Activated gamma-delta T cell treated with Interleukin-2 at 50 U/mL for 16 hours (primary cell): ENCODE measurements at places on chromosomes 6 and 20.

GRCh38 chr6:116221067-116221466 lies 32.8 kb downstream of the TSPYL4 start:
- DNase-seq = no peak

DNA sequence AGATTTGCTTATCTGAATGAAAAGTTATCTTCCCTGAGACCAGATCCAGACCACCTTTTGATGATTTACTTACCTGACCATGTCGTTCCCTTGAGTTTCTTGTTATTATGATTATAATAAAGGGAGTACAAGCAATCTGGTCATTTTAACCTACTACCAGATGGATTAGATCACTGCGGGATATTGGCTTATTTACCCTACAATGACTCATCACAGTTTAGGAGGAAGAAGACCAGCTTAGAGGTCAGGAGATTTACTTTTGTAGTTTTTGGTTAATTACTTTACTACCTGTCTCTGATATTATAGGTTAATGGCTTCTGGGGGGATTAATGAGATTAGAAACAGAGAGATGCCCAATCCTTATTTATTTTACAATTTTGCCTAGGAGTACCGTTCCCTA lies 10.7 kb downstream of the PKIB start:
- no peak for DNase-seq

DNA sequence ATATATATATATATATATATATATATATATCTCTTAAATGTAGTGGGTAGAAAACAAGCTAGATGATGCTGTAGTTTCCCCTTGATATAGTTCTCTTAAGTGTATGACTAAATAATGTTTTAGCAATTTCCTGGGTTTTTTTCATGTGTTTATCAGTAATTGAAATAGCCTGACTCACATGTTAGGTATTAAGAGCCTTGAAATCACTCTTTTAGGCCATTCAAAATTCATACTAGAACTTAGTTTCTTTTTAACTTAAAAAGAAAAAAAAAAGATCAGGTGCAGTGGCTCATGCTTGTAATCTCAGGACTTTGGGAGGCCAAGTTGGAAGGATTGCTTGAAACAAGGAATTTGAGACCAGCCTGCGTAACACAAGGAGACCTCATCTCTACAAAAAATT lies 44.1 kb downstream of the NKX2-4 start:
- no peak for DNase-seq

DNA sequence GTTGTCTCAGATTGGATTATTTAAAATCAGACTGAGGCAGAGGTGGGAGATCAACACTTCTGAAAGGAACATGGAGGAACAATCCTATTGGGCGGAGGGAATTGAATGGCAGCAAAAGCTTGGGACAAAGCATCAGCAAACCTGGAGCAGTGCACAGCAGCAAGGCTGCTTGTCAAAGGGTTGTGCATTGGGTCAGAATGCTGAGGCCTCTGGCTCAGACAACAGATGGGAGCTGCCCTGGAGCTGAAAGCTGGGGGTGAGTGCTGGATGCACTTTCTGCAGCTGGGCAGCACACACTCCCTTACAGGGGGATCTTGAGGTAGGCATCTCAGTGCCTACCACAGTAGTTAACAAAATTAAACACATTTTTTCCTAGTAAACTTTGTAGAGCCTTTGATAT lies 634.4 kb upstream of the MMS22L start:
- no peak for DNase-seq

DNA sequence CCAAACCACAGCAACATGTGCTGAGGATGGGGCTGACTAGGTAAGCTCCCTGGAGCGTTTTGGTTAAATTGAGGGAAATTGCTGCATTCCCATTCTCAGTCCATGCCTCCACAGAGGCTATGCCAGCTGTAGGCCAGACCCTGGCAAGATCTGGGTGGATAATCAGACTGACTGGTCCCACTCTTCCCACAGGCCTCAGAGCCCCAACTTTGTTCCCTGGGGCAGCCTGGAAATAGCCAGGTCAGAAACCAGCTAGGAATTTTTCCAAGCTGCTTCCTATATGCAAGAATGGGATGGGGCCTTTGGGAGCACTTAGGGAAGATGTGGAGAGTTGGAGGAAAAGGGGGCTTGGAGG lies 1.5 kb upstream of the VEGFA start:
- DNase-seq = no peak

- no peak for DNase-seq
These were observed 151.2 kb downstream of the PDE10A start for GRCh38 chr6:165511807-165512206.

- DNase-seq = no peak
These were observed 118.6 kb downstream of the LY86 start for GRCh38 chr6:6707143-6707542.

- DNase-seq = no peak
These were observed 22.3 kb downstream of the LAMA5 start for GRCh38 chr20:62344782-62345181.

DNA sequence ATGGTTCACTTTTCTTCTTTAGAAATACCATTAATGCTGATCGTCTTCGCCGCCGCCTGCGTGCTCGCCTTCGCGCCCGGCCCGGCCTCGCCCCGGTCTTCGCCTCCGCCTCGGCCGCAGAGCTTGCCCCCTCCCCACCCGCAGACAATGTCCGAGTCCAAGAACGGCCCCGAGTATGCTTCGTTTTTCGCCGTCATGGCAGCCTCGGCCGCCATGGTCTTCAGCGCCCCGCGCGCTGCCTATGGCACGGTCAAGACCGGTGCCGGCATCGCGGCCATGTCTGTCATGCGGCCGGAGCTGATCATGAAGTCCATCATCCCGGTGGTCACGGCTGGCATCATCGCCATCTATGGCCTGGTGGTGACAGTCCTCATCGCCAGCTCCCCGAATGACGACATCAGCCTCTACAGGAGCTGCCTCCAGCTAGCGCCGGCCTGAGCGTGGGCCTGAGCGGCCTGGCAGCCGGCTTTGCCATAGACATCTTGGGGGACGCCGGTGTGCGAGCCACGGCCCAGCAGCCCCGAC lies 4.8 kb upstream of the PRPH2 start:
- DNase-seq = peak; percentile 7

DNA sequence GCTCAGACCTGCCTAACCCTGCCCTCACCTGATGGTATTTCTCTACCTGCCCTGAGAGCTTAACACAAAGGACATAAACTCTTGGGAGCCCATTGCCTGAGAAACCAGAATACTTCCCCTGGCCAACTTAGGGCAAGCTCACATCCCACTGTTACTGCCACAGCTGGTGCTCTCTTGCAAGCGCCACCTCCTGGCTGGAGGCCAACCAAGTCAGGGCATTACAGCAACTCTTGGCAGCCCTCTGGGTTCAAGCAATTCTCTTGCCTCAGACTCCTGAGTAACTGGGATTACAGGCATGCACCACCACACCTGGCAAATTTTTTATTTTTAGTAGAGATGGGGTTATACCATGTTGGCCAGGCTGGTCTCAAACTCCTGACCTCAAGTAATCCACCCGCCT lies 70.1 kb downstream of the HECA start:
- DNase-seq = no peak

GRCh38 chr6:34459899-34460593 lies 5.8 kb upstream of the PACSIN1 start:
- peak; percentile 55 for DNase-seq

DNA sequence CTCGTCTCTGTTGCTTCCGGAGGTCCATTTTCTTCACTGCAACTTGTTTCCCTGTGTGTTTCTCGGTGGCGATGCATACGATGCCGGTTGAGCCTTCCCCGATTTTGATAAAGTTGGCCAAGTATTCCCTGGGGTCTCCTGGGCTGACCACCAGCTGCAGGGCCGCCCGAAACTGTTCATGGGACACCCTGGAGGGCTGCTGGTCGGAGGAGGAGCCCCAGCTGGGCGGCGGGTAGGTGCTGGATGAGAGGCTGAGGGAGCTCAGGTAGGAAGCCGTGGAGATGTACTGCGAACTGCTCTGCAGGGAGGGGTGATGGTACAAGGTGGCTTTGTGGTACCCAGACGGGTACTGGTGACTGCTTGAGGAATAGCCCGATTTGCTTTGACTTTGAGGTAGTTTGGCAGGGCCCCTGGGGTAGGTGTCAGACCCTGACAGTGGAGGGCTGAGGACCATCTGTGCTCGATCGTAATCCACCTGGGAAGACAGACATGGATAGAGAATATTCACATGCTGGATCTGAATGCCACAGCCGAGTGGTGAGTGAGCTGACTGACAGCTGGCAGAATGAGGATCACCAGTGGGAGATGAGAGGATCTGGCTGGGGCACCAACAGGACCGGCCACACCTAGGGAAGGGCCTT lies 51.6 kb downstream of the LAMP5 start:
- DNase-seq = no peak

- peak; percentile 11 for DNase-seq
These were observed 30.9 kb downstream of the MAP3K5 start for GRCh38 chr6:136761227-136761922.

DNA sequence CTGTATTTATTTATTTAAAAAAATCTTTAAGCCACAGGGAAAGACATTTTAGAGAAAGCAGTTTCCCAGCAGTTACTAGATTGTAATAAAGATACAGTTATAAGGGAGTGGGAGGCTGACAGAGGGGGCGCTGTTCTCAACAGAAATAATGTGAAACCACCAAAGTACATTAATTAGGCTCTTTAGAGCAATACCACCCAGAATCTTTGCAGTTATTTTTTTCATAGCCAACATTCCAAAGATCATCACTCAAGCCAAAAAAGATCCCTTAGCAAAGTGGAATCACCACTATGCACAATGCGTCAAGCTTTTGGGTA lies 331.3 kb upstream of the DEFB112 start:
- DNase-seq = no peak

DNA sequence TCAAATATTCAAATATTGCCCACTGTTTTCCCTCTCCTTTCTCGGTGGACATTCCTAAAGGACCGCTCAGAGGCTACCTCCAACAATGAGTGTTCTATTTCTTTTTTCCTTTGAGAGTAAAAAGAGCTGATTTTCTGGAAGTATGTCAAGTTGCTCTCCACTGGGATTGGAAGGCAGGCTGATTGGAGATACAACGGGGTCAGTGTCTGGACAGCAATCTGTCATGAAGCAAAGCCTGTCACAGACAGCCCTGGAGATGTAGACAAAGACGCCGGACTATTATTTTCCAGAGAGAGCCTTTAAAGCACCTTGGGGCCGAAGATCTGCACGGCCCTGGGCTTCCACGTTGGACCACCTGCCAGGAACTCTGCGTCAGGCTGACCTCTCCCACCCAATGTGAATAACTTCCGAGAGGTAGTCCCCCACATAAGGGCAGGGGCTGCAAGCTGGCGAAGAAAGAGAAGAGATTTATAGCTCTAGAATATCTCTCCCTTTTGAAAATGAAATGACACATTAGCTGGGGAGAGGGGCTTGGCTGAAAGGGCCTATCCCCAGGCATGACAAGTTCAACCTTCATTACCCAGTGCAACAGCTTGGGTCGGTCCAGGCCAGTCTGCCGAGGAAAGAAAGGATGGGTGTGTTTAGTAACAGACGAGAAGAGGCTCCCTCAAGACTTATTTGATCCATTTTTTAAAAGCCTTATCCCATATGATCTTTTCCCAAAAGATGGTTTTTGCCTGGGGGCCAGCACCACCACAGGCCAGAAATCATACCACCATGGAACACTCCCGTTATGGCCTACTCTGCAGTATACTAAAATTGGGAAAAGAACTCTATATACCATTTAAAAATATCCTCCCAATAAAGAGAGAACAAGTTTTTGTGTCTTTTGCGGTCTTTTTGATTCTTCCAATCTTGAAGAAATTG lies 131.1 kb downstream of the OLIG3 start:
- DNase-seq = no peak

- peak; percentile 23 for DNase-seq
These were observed 402 bp upstream of the TAF8 start for GRCh38 chr6:42049948-42050296.

GRCh38 chr6:69314001-69314400 lies 482.8 kb downstream of the LMBRD1 start:
- DNase-seq = no peak

- no peak for DNase-seq
These were observed 122.4 kb downstream of the MRPL14 start for GRCh38 chr6:44004625-44005506.

- DNase-seq = no peak
These were observed 12.1 kb downstream of the SRXN1 start for GRCh38 chr20:640674-641515.

- DNase-seq = no peak
These were observed 70.6 kb upstream of the DST start for GRCh38 chr6:56713254-56713672.

DNA sequence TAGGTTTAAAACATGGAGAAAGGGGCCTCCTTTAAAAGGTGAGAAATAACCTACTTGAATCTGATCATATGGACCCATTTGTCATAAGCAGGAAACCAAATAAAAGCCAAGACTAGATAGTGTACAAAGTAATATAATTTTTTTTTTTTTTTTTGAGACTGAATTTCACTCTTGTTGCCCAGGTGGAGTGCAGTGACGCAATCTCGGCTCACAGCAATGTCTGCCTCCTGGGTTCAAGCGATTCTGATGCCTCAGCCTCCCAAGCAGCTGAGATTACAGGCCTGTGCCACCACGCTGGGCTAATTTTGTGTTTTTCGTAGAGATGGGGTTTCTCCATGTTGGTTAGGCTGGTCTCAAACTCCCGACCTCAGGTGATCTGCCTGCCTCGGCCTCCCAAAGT lies 89.2 kb downstream of the SASH1 start:
- no peak for DNase-seq

DNA sequence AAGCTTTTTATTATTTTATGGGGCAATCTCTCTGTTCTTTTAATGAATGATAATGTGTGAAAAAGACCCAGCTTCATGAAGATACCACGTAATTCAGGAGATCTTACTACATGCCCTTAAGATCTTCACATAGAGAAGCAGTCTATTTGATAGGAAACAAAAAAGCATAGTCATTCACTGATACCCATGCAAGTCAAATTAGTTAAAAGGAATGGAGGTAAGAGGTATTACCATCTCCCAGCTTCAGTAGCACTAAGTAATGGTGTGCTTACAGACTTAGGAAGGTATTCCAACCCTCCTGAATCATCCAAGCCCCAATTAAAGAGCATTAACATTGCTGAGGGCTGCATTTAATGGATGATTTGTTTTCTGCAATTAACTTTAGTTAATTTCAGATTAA lies 364.7 kb downstream of the SYNE1 start:
- DNase-seq = no peak

- no peak for DNase-seq
These were observed 129.4 kb downstream of the BCAS1 start for GRCh38 chr20:53940907-53941545.

DNA sequence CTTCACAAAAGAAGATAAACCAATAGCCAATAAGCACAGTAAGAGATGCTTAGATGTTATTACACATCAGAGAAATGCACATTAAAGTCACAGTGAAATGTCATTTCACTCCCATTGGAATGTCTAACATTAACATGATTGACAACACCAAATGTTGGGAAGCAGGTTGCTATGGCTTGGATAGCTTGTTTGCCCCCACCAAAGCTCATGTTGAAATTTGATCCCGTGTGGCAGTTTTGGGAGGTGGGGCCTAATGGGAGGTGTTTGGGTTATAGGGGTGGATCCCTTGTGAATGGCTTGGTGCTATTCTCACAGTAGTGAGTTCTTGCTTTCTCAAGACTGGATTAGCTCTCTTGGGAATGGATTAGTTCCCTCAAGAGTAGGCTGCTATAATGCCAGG lies 44.8 kb downstream of the MRAP2 start:
- DNase-seq = no peak
